ENCODE measurements at places on chromosomes 16 and 17.

- DNase-seq, result no peak
These were observed 100.8 kb downstream of the ABCC12 start for GRCh38 chr16:48054881-48055601.

DNA sequence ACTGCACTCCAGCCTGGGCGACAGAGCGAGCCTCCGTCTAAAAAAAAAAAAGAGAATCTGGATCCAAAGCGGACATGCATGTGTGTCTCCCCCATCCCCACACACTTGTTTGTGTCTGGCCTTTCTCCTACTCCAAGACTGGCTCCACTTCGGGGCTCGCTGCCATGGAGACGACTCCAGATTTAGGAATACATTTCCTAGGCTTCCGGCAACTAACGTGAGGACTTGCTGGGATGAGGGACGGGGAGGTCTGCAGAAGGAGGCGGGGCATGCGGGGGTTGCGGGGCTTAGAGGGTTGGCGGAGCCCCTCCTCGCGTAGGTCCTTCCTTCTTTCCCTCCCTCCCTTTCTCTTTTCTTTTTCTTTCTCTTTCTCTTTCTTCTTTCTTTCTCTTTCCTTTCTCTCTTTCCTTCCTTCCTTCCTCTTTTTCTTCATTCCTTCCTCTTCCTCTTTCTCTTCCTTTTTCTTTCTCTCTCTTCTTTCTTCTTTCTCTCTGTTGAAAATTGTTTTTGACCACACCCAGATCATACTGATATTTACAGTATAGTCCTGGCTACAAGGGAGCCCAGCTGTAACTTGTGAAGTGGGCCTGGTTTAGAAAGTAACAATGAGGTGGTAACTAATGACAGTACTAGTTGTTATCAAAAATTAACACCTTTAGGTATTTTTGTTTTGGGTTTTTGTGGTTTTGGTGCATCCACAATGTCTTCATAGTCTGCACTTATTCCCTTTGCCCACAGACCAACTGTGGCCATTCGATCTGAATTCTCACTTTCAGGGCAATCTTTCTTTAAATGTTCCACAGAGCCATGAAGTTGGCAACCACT, 25.2 kb downstream of the MIS12 start:
- no peak for DNase-seq

GRCh38 chr17:72479113-72479512, 358.3 kb downstream of the SOX9 start:
- DNase-seq, result no peak

- no peak for DNase-seq
These were observed 132.1 kb downstream of the CLEC16A start for GRCh38 chr16:11076259-11077018.

DNA sequence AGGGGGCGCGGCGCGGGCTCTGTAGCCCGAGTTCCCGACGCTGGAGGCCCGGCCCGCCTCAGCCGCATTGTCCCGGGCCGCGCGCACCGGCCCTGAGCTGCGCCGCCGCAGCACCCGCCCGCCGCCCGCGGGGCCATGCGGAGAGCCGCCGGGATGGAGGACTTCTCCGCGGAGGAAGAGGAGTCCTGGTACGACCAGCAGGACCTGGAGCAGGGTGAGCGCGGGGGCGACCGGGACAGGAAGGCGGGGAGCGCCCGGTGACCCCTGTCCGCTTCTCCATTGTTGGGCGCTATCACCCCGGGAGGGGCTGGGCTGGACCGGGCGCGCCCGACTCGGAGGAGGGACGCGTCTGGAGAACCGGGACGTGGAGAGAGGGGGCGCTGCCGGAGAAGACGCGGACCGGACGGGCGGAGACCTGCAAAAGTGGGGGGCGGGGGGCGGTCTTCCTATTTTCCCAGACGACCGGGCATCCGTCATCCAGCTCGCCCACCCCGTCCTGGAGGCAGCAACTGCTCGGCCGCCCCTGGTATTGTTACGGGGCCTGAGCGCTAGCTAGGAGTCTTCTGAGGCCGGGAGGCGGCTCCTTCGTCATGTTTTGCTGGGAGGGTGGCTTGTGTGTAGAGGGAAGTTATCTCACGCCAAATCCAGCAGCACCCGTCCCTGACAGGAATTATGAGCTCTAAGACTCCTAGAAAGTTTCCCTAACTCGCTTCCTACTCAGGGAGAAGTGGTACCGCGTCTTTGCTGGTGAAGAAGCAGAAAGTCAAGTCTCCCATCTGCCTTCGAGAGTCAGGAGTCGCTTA, 678 bp downstream of the CDR2L start:
- DNase-seq, result peak; percentile 34

GRCh38 chr16:75805946-75806345, 79.7 kb upstream of the CPHXL start:
- no peak for DNase-seq

GRCh38 chr17:36069136-36069535, 5.1 kb downstream of the CCL18 start:
- DNase-seq, result no peak

GRCh38 chr17:63405020-63405419, 41.1 kb downstream of the CYB561 start:
- no peak for DNase-seq

GRCh38 chr17:79600681-79601131, 10.1 kb downstream of the RBFOX3 start:
- no peak for DNase-seq

- no peak for DNase-seq
These were observed 57.4 kb downstream of the PLCG2 start for GRCh38 chr16:81836279-81837054.

DNA sequence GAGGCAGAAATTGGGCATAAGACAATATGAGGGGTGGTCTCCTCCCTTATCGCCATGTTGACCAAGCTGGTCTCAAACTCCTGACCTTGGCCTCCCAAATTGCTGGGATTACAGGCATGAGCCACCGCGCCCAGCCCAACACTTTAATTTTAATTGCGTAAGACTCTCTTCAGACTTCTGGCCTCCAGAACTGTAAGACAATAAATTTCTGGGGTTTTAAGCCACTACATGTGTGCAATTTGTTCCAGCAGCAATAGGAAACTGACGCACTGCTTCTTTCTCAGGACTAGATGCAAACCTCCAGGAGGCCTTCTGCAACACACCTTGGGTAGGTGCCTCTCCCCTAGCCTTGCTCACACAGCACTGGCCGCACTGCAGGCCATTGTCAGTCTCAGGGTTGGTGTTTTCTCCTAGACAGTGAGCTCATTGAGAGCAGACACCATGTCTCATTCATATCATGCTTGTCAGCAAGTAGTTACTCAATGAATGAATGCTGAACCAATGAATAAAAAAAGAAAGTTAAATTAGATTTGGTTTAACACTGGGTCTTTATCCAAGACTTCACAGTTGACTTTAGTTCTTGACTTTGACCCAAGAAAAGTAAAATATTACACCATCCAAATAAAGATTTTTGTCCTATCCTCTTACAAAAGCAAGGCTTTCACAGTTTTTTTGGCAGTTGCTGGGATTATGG, 5.5 kb upstream of the ACSF2 start:
- no peak for DNase-seq

GRCh38 chr17:41785859-41786226, 668 bp downstream of the JUP start:
- no peak for DNase-seq

DNA sequence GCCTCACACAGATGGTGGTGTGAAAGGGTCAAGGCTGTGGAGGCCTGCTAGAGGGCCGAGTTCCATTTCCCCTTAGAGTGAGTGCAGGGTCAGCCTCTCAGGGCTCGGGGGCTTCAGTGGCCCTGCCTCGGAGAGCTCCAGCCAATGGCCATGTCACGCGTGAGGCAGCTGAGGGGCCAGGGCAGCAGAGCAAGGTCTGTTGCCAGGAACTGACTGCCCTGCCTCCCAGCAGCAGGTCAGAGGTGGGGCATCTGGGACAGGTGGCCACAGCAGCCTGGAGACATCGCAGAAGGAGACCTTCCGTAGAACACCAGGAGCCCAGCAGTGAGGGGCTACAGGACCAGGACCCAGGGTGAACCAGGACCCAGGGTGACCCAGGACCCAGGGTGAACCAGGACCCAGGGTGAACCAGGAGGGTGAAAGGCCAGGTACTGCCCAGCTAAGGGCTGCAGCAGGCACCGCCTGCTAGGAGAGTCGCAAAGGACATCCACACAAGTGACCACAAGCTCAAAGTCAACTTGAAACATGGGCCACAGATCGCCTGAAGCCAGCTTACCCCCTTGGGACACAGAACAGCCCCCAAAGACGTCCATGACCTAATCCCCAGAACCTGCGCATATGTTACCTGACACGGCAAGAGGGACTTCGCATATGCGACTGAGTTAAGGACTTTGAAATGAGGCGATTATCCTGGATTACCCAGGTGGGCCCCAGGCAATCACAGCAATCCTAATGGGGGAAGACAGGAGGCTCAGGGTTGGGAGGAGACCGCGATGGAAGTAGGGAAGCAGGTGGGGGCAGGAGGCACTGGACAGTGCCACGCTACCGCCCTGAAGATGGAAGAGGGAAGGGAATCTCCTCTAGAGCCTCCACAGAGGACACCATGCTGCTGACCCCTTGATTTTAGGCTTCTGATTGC, 4.8 kb upstream of the MEAK7 start:
- no peak for DNase-seq

DNA sequence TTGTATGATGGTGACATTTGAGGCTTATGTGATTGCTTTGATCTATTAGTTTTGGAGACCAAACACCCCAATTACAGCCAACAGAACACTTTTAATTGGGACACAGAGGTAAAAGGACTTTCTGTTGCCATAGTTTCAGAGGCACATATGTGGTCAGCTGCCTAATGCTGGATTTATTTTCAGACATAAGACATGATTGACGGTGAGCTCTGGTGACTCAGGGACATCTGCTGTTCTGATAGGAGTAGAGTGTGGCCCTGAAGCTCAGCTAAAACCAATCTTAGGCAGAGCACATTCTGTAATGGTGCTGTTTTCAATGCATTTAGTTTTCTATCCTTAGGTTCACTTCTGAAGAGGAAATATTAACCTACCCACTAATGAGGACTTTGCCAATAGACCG, 247.1 kb downstream of the UTP18 start:
- no peak for DNase-seq

DNA sequence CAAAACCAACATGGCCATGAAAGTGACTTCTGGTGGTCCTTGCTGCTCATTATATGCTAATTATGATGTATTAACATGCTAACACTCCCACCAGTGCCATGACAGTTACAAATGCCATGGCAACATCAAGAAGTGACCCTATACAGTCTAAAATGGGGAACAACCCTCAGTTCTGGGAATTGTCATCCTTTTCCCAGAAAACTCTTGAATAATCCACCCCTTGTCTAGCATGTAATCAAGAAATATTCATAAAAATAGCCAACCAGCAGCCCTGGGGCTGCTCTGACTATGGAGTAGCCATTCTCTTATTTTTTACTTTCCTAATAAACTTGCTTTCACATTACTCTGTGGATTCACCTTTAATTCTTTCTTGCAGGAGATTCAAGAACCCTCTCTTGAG, 35.9 kb downstream of the DNAJA2 start:
- no peak for DNase-seq

GRCh38 chr16:2767140-2767731, 9.8 kb downstream of the ELOB start:
- DNase-seq, result no peak

DNA sequence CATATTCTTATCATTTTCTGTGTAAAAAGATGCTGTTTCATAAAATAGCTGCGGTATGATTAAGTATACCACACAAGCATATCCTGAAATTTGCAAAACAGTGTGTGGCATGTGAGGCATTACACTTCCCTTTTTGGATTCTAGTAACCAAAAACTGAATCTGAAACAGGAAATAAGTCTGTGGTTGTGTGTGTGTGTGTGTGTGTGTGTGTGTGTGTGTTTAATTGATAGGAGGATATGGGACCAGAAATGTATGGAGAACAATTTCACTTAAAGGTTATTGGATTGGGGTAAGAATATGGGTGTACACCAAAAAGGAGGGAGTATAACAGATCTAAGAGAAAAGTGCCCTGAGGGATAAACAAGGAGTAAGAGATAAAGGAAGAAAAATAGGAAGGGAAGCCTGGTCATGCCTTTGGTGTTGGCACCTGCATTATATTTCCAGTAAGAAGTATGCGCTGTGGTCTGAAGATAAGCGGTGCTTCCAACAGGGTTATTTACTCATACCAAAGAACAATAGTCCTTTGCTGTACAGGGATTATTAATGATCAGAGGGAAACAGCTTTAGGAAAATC, 4.0 kb downstream of the LYRM1 start:
- DNase-seq, result no peak

- DNase-seq, result no peak
These were observed 21.2 kb upstream of the MTSS2 start for GRCh38 chr16:70706948-70707465.

DNA sequence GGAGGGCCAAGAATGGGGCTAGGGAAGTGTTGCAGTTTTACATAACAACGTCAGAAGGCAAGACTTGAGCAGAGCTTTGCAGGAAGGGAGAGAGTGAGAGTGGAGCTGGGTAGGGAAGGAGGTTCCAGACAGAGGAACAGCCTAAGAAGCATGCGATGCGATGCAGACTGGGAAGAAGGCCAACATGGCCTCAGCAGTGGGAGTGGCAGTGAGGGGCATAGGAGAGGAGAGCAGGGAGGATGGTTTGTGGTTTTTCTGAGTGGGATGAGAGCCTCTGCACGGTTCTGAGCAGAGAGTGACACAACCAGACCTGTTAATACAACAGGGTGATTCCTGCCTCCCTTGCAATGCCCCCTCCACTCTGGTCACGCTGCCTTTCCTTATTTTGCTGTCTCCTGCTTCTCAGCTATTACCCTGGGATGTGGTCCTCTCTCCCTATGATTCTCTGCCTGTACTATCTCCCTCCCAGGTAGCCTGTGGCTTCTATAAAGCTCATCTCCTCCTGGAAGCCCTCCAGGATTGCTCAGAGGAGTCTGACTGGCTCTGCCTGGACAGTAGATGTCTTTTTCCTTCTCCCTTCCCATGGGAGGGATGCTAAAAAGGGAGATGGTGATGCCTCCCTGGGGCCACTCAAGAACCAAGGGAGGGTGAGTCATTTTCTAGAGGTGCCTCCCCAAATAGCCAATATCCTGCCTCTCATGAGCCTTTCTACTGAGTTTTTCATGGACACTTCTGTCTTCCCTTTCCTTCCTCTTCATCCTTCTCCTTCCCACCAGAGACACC, 38.7 kb upstream of the NGFR start:
- no peak for DNase-seq

GRCh38 chr16:49020436-49020835, 261.2 kb downstream of the CBLN1 start:
- DNase-seq, result no peak

- DNase-seq, result no peak
These were observed 46.1 kb downstream of the NXN start for GRCh38 chr17:933312-934073.

- no peak for DNase-seq
These were observed 57.6 kb downstream of the AMFR start for GRCh38 chr16:56367764-56368163.
